ENCODE measurements at places on chromosomes 4 and X. TPM values are rescaled to one million over a fixed set of nuclear protein-coding genes. Genes with fewer than 3 reads are reported as not detected.

XAGE3 gene
- not detected for polyA plus RNA-seq

CPE gene
- 215 TPM for polyA plus RNA-seq

SHOX gene
- 0.19 TPM for polyA plus RNA-seq

VCX2 gene
- polyA plus RNA-seq, result not detected

MAGEE1 gene
- polyA plus RNA-seq, result 4.7 TPM

CCDC160 gene
- polyA plus RNA-seq, result 2.5 TPM

UGT2B15 gene
- polyA plus RNA-seq, result 0.53 TPM

CTAG1A gene
- polyA plus RNA-seq, result not detected

APBB2 gene
- 60.4 TPM for polyA plus RNA-seq

DNA sequence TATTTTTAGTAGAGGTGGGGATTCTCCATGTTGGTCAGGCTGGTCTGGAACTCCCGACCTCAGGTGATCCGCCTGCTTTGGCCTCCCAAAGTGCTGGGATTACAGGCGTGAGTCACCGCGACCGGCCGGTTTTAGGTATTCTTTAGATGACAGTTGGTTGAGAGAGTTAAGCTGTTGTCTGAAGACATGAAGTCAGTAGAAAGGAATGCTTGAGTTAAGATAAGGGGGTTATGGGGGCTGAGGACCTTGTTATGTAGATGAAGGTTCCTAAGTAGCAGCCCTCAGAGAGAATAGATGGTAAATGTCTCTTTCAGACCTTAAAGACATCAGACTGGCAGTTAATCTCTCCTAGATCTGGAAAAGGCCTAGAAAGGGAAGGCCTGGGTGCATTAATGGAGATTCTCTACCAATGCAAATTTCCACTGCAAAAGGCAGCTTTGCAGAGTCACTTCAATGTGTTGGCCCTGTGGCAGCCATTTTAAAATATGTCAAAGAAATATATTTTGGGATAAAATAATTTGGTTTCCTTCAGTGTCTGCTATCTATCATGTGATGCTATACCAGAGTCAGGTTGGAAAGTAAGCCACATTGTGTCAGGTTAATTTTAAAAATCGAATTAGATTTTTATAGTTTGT, 6.4 kb upstream of the ZNF674 start:
- DNase-seq, result no peak

DNA sequence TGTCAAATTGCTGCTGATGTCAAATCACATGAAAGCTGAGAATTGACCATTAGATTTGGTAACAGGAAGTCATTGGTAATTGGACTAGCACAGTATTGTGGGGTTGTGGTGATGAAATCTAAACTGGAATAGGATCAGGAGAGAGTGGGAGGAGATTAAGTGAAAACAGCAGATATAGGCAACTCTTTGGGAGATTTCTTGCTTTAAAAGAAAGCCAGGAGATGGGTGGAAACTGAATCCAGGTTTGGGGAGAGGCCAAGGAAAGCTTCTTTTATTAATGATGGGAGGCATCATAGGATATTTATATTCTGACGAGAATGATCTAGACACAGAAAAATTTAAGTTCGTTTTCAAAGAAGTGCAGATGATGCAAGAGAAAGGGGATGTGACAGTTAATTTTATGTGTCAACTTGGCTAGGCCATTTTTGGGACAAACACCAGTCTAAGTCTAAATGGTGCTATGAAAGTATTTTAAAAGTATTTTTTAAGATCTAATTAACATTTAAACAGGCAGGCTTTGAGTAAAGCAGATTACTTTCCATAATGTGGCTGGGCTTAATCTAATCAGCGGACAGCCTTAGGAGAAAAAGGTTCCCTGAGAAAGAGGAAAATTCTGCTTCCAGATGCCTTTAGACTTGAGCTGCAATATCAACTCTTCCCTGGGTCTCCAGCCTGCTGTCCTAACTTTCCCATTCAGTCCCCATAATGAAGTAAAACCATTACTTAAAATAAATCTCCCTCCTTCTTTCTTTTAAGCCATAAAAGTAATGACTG, 24.7 kb downstream of the SEC24D start:
- DNase-seq, result no peak

GRCh38 chrX:100720301-100720700, 11.6 kb downstream of the SYTL4 start:
- DNase-seq, result no peak

DNA sequence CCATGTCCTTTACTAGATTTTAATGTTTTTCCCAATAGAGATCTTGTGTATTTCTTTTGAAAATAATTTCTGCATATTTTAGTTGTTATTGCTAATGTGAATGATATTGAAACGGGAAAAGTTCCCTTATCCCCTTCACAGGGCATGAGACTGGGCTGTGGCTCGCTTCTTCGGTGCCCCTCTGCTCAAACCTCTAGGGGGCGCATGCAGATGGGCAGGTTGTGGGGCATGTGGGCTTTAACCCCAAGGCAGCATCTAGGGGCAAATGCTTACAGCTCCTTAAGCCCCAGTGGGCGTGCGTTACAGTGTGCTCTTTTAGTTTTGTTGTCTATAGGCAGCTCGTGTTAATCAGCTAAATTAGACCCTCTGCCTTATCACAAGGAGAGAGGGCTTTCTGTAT, 194.7 kb downstream of the OPHN1 start:
- DNase-seq, result no peak

- DNase-seq, result no peak
Observed at GRCh38 chr4:153156263-153156662, 48.0 kb upstream of the TRIM2 start.

- no peak for DNase-seq
Observed at GRCh38 chrX:102765217-102765616, 44.7 kb downstream of the GPRASP3 start.

DNA sequence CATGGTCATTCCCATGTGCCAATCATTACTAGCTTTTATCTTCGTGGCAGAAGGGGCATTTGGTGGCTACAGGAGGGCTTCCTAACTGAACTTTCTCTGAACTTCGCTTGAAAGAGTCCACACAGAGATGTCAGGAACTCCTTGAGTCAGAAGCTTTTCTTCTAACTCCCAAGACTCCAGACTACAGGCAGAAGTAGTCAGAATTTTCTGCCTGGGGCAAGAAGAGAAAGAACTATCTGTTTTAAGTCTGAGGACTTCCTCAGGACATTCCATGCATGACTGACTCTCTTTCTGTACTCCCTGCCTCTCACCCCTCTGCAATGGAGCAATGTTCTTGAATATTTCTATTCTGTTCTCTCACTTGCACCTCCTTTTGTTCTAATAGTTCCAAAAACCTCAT, 170.5 kb upstream of the TBC1D9 start:
- DNase-seq, result no peak

GRCh38 chr4:47213971-47214370, 182.6 kb downstream of the GABRB1 start:
- DNase-seq, result no peak

DNA sequence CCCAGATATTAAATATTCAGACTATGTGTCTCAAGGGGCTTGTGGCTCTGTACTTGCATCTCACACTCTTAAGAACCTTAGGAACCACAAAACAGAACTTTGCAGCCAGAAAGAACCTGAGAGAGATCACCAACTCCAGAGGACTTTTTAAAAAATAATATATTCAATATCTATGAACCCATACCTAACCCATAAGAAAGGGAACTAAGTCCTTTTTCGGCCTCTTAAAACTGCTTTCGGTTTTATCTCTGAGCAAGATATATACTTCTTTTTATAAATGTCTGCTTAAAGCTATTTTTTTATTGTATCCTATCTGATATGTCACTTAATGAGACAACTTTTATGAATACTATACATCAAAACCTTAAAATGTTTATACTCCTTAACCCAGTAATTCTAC, 10.9 kb downstream of the SMARCA1 start:
- DNase-seq, result no peak

GRCh38 chrX:19863212-19863856, 24.1 kb downstream of the SH3KBP1 start:
- no peak for DNase-seq

DNA sequence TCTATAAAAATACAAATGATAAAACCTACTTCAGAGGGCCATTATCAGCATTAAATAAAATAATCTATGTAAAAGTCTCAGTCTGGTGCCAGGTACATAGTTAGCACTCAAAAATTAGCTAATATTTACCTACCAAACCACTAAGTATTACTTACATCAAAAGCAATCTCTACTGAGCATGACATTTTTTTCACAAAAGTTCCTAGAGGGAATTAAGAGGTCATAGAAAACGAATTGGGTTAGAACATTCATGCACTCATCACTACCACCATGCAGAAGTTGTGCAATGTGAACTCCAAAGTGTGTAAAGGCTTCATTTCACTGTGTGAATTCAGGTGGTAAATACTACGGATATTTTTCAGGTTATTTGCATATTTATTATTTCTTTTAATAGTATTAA, 209.5 kb upstream of the FGF13 start:
- no peak for DNase-seq

DNA sequence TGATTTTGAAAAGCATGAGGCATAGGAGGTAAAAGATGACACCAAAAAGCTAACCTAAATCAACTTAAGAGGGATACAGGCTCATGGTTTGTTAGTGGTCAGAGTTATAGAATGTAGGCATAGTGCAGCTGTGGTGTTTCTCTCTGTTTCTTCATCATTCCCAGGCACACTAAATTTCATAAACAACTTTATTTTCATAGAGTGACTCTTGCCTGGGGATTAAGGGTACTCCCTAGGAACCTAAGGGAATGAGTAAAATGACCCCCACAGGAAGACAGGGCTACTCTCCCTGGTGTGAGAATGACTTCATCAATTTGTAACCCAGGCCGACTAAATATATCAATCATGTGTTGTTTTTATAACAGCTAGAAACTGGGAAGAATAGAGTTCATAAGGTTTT, 11.1 kb downstream of the FABP2 start:
- no peak for DNase-seq

GRCh38 chr4:57200799-57201327, 90.7 kb upstream of the IGFBP7 start:
- no peak for DNase-seq

DNA sequence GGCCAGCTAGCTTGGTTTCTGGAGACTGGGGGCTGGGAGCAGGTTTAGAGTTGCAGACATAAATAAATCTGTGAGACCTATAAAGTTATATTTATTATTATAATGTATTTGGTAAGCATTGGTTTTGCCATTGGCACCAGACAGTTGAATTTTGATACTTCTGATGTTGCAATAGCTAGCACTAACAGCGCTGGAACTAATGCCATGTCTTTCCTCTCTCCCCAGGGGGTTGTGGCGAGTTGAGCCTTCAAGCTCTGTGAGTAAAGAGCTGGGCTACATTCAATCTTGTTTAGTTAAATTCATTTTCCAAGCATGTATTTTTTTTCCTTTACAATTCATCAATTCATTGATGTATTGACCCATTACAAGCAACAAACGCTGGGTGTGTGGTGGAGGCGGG, 358.7 kb upstream of the NR3C2 start:
- DNase-seq, result no peak

DNA sequence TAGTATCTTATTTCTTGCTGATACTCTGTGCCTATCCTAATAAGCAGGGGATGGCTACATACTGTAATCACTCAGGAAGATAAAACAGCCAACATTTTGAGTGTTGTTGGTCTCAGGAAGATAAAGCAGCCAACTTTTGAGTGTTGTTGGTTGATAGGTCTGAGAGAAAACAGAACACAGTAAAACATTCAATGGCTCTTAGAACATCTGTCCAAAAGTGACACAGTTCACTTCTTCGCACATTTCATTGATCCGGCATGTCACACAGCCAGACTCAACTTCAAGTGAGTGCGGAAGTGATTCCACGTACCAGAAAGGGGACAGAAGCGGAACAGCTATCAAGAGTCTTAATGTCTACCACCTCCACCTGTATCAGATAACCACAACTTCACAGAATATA, 87.3 kb upstream of the DMD start:
- DNase-seq, result no peak

- DNase-seq, result no peak
Observed at GRCh38 chr4:176425035-176425434, 105.3 kb downstream of the SPCS3 start.

DNA sequence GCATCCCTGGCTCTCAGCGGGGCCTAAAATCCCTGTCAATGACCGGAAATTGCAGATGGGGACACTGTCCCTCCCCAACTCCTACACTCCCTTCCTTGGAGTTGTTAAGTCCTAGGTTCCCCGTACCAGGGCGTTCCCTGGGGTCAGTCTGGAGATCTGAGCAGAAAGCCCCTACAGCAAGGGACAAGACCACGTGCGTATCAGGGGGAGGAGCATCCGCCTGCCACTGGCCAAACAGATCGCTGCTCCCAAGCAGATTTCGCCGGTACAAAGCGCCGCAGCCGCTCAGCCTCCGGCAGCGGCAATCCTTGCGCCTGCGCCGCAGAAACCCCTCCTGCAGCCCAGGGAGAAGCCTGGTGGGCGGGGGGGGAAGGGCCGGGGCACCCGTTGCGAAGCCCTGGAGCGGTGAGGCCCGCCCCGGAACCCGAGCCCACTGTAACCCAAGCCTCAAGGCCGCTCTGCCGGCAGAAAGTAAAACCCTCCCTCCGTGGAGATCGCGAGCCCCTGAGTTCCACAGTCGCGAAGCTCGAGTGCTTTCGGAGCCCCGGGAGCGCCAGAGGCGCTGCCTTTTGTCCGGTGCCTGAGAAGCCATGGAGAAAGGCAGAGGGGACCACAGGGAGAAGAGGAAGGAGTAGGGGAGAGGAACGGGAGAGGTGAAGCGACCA, 2.7 kb downstream of the CRMP1 start:
- DNase-seq, result no peak

GRCh38 chr4:16524911-16525554, 298.8 kb upstream of the TAPT1 start:
- peak; percentile 90 for DNase-seq

- DNase-seq, result no peak
Observed at GRCh38 chr4:121479808-121480207, 99.0 kb upstream of the QRFPR start.

DNA sequence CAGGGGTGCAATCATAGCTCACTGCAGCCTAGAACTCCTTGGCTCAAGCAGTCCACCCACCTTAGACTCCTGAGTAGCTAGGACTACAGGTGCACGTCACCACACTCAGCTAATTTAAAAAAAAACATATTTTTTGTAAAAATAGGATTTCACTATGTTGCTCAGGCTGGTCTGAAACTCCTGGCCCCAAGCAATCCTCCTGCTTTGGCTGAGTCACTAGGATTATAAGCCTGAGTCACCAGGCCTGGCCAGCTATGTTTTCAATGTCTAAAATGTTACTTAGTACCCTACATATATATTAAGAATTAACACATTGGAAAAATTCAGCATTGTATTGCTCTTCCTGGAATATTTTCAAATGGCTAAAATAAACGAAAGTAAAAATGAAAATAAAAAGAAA, 37.5 kb downstream of the PNPLA4 start:
- no peak for DNase-seq

DNA sequence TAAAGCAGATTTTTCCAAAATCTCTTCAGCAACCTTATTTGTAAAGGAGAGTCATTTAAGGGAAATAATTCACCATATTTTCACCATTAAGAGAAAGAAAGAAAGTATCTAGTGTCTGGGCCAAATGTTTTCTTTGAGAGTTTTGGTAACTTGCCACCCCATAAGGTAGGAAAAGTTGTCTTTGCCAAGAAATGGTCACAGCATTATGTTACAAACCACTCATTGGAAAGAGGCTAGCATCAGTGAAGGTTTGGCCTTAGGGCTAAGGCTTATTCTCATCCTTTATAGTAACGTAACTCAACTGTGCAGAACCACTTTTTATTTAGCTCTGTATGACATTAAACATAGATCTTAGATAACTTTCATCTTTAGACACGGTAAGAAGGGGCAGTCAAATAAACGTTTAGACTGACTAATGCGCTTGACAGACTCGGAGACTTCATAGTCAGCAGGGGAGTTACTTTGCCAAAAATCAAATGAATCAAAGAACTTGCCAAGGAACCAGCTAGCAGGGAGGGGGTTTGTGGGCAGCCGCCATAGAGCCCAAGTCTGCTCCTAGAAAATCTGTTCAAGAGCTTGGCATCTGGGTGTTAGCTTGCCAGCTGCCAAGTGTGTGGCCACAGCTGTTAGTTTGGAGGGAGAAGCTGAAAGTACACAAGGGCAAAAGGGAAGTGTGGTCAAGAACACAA, 182.8 kb upstream of the GRID2 start:
- no peak for DNase-seq
